ENCODE measurements at places on chromosomes 7 and 10.

DNA sequence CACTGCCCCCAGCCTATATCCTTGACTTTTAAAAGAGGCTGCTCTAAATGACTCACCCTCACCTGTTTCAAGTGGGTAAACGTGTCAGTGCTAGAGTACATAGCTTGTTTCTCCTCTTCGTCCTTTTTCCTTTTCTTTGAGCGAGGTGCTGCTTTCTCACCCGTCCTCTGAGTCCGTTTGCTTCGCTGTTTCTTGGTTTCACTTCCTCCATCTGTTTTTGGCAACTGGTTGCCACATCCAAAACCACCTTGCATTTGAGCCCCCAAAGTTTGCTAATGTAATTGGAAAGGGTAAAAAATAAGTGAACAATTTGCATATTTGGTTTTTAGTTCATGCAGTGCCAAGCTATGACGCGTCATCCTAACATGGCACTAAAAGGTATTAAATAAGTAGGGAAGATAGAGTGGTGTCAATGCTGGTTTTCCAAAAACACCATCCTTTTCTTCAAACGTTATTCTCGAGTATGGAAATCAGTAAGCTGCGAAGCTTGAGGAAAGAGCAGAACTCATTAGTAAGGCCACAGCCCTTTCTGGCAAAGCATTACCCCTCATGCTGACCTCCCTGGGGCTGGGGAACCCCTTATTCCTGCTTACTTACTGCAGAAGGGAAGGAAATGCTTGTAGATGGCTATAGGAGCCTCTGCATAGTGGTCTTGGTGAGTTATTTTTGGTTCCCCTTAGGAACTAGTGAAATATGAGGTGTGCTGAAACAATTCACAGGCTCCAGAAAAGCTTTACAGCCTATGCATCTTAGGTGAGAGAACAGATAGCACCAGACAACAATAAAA lies 133.5 kb downstream of the GALNT11 start:
- peak; percentile 24 for DNase-seq

- DNase-seq, result no peak
These were observed 281.0 kb upstream of the PTER start for GRCh38 chr10:16155834-16156233.

GRCh38 chr10:126481181-126481580 lies 92.9 kb upstream of the ADAM12 start:
- DNase-seq, result no peak

- DNase-seq, result peak; percentile 81
These were observed 67.3 kb upstream of the UCN3 start for GRCh38 chr10:5297466-5297865.

DNA sequence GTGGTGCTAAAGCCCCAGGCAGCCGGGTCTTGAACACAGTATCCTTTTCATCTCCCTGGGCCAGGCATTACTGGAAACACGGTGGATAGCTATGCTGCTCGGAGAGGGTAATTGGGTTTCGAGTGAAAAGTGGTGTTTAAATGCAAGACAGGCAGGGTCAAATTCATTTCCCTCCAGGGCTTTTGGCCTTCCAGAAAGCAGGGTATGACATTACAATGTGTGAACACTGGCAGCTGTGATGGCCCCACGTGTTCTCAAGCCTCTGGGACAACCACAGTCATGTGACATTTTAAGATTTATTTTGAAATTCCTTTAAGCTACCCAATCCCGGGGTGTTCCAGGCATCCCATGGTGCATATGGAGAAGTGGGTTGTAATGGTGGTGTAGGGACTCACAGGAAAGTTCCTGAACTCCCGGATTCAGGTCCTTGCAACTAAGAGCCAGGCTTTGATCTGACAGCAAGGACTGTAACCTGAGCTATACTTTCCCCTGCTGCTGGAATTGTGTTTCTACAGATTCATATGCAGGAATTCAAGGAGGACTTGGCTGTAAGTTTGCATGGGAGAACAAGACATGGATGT lies 46.8 kb downstream of the INSYN2A start:
- DNase-seq, result no peak

All from inflammatory macrophage treated with lipopolysaccharide for 1 hour (primary cell).